ENCODE measurements at places on chromosomes 3 and 15. TPM values are rescaled to one million over a fixed set of nuclear protein-coding genes. Genes with fewer than 3 reads are reported as not detected.

Gene DHFR2
- total RNA-seq = 5.0 TPM

Gene DNAH12
- under 0.01 TPM for total RNA-seq

Gene ANKRD63
- total RNA-seq = not detected

Gene ACAP2
- 67.9 TPM for total RNA-seq

Gene KY
- total RNA-seq = 0.49 TPM

Gene MAP2K1
- 30.8 TPM for total RNA-seq

Gene RNF13
- total RNA-seq = 82.2 TPM

Gene GASK1A
- total RNA-seq = 1.3 TPM

Gene TBCCD1
- total RNA-seq = 15.7 TPM

Gene GP9
- not detected for total RNA-seq

Gene SNX1
- total RNA-seq = 49.5 TPM

Gene ASB14
- not detected for total RNA-seq

Gene AQP9
- total RNA-seq = 2.8 TPM

Gene ATP13A4
- total RNA-seq = not detected

Gene FSD2
- not detected for total RNA-seq

Gene LRRC2
- total RNA-seq = 6.0 TPM

Gene GREM1
- 1,377 TPM for total RNA-seq

Gene ATR
- total RNA-seq = 27.9 TPM

Gene TMOD2
- total RNA-seq = 11.0 TPM

Gene GLDN
- total RNA-seq = 9.4 TPM

Gene MME
- 1,611 TPM for total RNA-seq

Gene HIGD2B
- not detected for total RNA-seq

Gene NEK11
- 14.9 TPM for total RNA-seq

Gene SSUH2
- total RNA-seq = not detected

Gene PLCB2
- 0.49 TPM for total RNA-seq

Measured in hair follicle dermal papilla cell (primary cell).